ENCODE measurements at places on chromosomes 3 and 15.
A peak's percentile ranks its signal among the peaks of the same experiment; 100 is the strongest.

GRCh38 chr15:23647421-23648370 is at the start of gene MAGEL2:
Gene MAGEL2 (minus strand): TSS chr15:23647867. CDS start chr15:23647742, 125 bp downstream.
- DNase-seq: no peak

DNA sequence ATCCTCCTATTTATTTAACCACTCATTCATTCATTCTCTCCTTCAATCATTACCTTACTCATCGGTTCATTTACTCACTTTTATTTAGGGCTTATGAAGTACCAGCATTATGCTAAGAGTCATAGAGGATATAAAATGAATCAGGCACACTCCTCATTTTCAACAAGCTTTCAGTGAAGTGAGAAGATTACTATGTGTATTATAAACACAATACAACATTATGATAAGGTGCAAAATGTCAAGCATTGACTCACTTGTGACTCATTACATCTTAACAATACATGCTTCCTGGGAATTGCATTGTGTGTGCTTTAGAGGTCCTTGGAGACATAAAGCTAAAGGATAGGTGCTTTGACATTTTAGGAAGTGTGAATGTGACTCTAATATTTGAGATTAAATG is 60.4 kb downstream of the PLAAT1 start:
- no peak for DNase-seq

DNA sequence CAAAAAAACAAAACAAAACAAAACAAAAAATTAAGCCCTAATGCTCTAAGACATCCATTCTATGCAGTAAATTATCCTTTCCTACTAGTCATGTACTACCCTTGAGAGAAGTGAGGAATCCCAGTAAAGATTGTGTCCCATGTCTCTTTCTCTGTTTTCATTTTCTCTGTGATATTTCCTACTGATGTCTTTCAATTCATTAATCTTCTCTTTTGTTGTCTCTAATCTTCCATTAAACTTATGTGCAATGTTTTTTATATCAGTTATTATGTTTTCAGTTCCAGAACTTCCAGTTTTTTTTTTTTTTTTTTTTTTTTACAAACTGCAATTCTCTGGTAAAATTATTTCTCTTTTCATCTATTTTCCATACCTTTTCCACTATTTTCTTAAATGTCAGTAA is 44.1 kb upstream of the SLC12A8 start:
- DNase-seq: no peak

DNA sequence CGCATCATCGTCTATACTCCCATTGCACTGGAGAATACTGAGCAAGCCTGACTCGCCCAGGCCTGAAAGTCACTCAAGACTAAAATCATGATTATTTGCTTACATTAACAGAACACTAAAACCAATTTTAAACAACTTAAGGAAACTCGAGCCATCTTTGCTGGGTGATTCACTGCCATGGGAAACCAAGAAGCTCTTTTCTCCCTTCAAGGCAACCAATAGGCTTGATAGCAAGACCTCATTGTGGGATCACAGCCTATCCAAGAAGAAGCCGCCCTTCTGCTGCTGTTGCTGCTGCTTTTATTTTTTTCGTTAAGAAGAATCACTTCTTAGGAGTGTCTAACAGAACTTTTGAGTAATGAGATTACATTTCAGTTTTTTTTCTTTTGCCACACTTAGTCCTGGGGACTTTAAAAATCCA is 479.4 kb downstream of the FOXP1 start:
- peak; percentile 88 for DNase-seq

GRCh38 chr15:48563934-48564333 is 81.6 kb downstream of the FBN1 start:
- DNase-seq: no peak

GRCh38 chr3:72985576-72985975 is 11.0 kb upstream of the PPP4R2 start:
- no peak for DNase-seq
